C1 segment of cervical spinal cord (tissue), 14 donors: ENCODE measurements at places on chromosomes 5 and 9.
A peak's percentile ranks its signal among the peaks of the same experiment; 100 is the strongest.

DNA sequence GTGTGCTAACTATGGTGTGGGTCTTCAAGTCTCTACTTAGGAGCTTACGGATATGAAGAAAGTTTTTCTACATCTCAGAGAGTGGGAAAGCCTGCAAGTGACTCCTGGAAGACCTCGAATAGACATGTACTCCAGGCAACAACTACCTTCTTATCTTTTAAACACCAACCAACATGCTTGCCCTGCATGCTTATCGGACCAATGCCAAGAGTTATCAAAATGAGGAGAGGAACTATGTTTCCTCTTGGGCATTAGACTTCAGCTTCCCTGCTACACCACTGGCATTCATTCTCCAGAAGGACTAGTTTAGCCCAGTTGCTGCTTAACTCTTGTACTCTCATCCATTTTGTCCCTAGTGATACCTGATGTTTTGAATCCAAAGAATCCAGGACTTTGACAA, 74.7 kb upstream of the MAN2A1 start:
- no peak for DNase-seq

DNA sequence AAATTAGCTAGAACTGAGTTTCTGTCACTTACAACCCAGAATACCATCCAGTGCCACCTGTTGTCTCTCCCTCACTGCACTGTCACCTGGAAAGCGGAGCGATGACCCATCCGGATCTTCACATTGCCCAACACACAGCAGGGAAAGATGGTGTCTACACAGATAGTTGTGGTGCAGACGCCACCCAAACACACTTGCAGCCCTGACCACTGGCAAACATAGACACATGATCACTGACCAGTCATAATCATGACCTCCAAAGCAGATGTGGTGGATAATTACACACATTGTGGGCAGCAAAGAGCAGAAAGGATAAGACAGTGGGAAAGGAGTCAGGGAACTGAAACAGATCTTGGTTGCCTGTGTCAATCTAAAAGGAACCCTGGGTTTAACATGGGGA, 64.7 kb downstream of the GABBR2 start:
- DNase-seq: no peak

DNA sequence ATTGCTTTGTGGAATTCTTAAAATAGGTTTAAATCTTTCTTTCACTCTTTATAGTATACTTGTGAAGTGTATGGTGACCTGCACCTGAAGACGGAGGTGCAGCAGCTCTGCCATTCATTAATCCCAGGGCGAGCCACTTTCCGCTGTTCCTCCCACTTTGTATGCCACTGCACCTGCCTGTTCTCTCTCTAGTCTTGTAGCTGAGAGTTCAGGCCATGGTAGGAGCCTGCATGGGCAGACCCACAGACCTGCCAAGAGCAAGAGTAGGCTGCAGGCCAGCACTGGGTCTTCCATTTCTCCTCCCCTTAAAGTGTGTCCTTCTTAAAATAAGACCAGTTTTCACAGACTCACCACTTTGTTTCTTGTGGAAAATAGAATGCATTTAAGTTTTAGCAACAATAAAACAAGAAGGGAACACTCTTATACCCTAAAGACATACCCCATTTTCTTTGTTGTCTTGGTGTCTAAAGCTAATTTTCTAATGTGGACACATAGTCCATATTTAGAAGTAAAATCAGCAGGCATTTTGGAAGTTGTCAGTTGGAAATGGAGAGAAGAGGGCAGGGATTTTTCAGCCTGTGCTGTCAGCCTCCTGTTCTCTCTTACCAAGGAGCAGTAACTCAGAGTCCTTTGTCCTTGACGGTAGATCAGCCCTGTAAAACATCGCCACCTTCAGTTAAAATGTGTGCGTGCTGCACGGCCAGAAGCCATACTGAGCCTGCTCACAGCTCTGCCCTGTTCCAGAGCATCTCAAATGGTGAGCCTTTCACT, 103.2 kb downstream of the SNCAIP start:
- peak; percentile 15 for DNase-seq

GRCh38 chr5:76874088-76874581, 24.3 kb downstream of the S100Z start:
- no peak for DNase-seq

DNA sequence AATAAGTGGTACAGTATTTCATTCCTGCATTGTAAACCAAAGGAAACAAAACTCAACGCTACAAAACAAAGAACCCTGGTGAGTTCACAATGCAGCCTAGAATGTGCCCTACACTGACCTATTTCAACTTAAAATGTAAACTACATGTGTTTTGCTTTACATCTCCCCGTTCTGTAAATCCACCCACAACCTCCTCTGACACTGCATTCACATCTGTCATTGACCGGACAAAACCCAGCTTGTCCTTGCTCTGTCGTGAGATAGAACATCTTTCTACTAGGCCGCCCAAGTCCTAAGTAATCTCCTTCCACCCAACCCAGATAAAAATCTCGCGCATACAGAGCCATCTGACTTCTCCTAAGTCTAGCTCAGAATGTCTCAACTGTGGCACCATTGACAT, 6.1 kb upstream of the VLDLR start:
- DNase-seq: no peak

- no peak for DNase-seq
Measured at GRCh38 chr9:82600536-82601292, 462.2 kb downstream of the RASEF start.

DNA sequence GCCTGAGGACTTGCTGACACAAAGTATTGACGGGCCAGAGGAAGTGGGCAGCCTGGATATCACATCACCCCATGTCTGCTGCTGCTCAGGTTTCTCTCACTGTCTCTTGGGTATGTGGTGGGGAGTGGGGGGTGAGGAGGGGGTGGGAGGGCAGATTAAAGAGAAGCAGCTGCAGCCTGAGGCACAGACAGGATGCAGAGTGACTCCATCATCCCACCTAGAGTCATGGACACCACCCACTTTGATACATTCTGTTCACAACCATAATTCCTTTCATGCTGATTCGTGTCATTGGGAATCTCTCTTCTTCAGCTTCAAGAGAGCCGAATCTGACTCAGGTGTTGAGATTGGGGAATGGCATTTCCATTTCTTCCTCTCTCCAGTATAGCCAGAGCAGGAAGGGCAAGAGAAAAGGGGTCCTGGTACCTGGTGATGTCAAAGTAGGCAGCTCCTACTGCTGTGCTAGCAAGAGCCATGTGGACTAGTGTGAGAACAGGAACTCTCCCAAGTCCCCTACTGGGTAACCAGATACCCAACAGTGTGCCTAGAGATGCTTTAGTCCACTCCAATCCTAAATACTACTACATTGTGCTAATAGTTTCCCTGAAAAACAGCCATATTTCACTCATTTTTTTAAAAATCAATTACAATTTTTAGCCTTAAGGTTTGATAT, 22.4 kb downstream of the GRAMD2B start:
- DNase-seq: no peak

DNA sequence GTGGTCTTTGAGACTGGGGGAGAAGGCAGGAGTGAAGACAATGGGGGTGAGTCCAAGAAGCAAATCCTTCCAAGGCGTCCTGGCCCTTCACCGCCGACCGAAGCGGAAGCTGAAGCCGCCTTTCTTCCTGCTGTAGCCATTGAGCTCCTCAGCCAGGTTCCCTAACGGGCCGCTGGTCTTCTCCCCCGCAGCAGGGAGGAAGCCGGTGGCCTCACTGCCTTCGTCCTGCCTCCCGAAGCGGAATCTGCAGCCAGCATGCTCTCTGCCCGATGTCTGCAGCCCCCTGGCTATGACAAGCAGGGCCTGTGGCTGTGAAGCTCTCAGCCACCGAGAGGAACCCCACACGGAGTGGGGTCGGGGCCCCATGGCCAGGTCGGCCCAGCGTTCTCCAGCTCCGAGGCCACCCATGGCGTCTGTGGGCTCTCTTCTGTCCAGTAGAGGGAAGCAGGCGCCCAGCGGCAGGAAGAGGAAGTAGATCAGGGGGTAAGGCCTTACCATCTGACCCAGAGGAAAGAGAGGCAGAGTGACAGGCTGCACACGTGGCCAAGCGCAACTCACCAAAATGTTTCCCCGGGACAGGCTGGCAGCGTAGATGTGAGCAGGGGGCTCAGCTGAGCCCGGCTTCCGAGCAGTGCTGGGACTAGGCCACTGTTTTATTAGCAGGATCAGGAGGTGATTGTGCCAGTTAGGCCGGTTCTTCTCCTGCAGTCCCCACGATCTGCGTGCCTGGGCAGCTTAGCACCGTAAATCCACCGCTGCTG, 3.1 kb downstream of the QRFP start:
- DNase-seq: peak; percentile 51

GRCh38 chr9:114553202-114553601, 34.4 kb upstream of the ATP6V1G1 start:
- no peak for DNase-seq

DNA sequence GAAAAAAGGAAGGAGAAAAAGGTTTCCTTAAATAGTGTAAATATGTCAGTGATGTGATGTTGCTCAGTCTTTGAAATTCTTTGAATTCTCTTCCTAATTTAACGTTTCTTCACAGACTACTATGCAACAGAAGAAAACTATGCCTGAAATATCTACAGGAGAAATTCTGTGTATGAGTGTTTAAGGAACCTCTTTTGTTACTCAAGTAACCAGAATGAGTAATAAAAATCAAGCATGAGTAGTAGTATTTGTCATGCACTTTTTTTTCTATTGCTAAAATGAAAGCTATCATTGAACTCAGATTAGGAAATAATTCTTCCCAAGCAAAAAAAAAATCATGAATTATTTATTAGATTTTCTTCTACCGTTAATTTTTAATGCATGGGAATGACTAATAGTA, 20.3 kb upstream of the THG1L start:
- no peak for DNase-seq

DNA sequence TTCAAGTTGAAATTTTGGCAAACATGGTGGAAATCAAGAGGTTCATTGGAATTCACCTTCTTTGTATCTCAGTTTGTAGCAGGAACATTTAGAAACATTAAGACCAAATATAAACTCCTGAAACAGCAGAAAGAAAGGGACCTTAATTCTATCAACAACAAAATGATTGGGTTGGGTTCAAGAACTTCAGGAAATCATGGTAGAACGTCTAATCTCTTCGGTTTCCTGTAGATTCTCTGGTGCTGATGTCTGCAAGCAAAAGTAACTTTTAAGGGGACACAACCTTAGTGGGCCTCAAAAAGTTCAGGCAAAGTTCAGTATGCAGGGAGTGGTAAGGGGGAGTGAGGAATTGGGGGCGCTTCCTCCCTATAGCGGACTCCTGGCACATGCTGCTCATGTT, 3.4 kb downstream of the IL33 start:
- no peak for DNase-seq

GRCh38 chr5:67971223-67971830, 244.2 kb upstream of the PIK3R1 start:
- DNase-seq: no peak

- no peak for DNase-seq
Measured at GRCh38 chr5:124287813-124288212, 458.6 kb downstream of the ZNF608 start.

DNA sequence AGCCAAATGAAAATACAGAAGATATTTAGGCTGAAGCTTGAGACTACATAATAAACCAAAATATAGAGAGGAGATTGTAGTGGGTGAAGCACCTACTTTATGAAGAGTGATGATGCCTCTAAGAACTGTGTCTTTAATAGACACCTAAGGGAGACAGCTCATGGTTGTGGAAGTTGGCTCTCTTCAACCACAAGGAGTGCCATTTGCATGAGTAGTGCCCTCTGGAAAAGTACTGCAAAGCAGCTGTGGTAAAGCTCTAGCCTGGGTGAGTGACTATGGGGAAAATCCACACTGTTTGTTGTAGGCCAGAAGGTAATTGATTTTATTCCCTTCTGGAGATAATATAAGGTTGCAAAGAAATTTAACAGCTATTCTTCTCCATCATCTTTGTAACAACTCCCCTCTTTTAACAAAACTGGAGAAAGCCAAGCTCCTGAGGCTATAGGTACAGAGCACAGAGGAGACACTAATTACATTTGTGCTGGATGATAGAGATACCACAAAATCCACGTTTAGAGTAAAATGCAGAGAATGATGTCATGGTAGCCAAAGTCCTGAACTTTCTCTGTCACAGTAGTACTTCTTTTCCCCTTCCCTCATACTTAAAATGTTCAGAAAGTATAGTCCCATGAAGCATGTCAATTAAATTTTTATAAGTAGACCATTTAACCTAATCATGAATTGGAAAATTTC, 122.8 kb downstream of the STARD4 start:
- DNase-seq: no peak

DNA sequence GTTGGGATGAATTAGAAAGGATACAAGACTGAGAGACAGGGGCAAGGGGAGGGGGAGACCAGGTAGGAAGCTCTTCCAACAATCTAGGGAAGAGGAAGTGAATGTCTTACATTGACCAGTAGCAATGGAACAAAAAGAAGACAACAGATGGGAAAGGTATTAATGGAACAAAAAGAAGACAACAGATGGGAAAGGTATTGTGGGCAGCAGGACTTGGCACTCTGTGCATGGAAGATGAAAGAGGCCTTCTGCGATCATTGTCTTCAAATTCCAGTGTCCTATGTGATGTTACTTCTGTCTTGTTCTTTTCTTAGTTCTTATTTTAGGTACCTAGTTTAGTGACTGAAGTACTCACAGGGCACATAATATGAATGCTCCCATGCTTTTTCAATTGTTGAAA, 161.8 kb downstream of the PALM2AKAP2 start:
- no peak for DNase-seq

- no peak for DNase-seq
Measured at GRCh38 chr5:307794-308579, 13.5 kb upstream of the AHRR start.

DNA sequence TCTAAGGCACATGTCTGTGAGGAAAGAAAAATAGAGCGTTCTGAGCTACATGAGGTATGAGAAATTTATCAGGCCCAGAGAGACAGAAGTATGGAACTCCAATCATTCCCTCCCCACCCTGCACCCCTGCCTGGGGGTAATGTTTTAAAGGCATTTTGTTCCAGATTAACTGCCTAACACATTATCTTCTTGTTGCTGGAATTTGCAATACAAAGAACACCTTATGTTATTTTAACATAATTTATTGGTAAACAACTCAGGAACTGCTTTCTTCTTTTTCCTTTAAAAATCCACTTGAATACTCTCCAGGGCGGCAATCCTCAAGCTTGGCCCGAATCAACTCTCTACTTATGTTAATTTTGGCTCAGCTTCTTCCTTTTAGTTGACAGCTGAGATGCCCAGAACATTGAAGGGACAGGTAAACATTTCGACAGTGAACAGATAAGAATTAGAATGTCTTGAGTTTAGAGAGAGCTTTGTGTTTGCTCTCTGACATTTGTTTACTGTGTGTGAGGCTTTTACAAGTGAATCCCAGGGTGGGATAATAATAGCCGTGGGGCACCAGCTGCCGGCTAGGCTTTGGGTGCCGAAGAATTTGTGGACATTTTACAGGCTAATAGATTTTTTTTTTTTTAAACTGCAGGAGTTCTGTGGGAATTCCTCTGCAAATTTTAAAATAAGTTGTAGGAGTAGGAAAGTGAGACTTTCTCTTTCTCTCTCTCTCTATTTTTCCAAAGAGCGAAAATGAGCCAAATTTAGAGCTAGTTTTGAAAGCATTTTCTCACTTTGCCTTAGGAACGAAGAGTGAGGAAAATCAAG, 96.4 kb upstream of the TAF11L2 start:
- no peak for DNase-seq
